A673 (cell line): ENCODE measurements at places on chromosomes 16 and 17.

GRCh38 chr16:58448890-58449289, 51.1 kb upstream of the NDRG4 start:
- DNase-seq, result no peak

GRCh38 chr16:27363797-27364196, 38.2 kb upstream of the IL21R start:
- DNase-seq, result peak; percentile 23

DNA sequence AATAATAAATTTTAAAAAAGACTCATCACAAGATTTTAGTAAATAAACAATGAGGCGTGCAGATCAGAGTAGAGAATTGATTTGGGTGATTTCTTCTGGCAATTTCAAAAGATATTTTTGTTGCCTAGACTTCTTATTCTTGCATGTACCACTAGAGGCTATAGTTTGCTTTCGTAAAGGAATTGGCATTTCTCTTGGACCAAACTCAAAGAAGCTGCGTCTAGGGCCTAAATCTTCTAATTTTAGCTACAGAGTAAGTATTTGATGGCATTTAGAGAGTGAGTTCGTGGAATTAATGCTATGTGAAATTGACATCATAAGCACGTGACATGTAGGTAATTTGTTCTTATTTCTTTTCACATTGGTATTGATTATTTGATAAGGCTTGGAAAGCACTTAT, 24.4 kb upstream of the ABCC11 start:
- DNase-seq, result no peak

DNA sequence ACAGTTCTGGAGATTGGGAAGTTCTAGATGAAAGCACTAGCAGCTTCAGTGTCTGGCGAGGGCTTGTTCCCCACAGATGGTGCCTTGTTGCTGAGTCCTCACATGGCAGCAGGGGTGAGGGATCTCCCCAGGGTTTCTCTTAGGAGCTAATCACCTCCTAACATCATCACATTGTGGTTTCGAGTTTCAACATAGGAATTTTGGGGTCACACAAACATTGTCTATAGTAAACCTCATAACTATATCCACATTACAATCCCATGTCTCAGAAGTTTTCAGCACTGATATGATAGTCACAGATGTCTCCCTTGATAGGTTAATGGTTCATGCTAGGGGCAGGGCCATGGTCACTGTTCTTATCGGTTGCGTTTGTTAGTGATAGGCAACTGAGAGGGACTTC, 13.8 kb downstream of the CLUAP1 start:
- no peak for DNase-seq

- peak; percentile 54 for DNase-seq
These were observed 2.4 kb upstream of the BCKDK start for GRCh38 chr16:31105677-31106213.

DNA sequence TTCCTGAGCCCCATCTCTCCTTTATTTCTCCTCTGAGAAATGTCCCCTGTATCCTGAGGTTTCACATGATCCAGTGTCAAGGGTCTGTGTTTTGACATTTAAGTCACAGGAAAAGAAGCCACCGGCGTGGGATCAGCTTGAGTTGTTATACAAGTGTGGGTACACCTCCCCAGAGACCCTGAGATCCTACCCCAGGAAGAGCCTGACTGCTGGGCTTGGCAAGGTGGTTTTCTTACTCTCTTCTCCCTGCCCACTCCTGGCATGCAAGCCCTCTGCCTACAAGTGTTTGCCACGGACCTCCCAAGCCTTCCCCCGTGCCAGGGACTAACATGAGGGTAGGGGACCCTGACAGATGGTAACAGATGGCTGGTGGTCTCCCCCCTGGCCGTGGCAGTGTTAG, 2.8 kb upstream of the ARHGAP27 start:
- DNase-seq, result no peak

DNA sequence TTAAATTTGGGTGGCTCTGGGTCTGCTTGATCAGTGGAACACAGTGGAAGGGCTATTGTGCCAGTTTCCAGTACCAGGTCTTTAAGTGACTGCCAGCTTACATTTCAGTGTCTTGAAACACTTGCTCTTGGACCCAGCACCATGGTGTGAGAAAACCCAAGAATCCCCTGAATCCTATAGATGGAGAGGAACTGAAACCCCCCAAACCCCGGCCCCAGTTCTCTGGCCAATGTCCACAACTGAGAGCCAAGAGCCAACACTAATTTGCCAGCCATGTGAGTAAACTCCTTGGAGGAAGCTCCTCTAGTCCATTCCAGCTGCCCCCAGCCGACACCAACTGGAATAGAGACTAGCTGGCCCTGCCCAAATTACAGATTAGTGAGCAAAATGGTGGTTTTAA, 2.4 kb upstream of the ARL2BP start:
- no peak for DNase-seq

DNA sequence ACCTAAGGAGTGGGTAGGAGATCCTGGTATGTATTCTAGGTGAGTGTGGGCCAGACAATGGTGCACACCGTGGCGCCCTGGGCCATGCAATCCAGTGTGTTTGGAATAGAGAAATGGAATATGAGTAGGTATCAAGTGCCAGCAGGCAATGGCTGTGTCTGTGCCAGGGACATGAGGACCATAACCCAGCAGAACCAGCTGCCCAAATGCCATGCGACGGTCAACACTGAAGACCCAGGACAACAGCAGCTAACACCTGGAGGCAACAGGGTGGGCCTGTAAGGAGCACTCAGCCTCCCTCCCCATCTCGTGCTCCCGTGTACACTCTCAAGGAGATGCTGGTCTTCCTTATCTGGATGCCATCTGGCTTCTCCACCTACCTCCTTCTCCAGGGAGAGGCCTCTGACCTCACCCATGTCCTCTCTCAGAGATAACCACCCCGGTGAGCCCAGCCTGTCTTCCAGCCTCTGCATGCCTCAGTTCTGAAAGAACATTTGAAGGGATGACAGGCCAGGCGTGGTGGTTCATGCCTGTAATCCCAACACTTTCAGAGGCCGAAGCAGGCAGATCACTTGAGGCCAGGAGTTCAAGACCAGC, 750 bp upstream of the GSDMB start:
- DNase-seq, result no peak

DNA sequence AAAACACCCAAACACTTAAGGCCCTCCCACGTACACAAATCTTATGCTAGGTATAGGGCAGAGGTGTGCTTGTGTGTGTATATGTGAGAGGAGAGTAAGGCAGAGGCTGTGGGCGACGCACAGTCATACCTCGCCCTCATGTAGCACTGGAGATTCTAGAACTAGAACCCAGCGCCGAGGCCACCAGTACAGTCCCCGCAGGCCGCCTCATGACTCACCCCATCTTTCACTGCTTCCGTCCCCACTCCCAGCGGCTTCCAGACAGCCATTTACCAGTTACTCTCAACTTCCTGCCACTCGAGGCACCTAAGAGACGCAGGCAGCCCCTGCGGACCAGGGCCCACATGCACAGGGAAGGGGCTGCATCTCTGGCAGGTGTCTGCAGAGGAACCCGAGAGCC, 23.2 kb upstream of the CYTH1 start:
- DNase-seq, result peak; percentile 36

- peak; percentile 23 for DNase-seq
These were observed 94.2 kb upstream of the HSBP1 start for GRCh38 chr16:83713597-83713996.

DNA sequence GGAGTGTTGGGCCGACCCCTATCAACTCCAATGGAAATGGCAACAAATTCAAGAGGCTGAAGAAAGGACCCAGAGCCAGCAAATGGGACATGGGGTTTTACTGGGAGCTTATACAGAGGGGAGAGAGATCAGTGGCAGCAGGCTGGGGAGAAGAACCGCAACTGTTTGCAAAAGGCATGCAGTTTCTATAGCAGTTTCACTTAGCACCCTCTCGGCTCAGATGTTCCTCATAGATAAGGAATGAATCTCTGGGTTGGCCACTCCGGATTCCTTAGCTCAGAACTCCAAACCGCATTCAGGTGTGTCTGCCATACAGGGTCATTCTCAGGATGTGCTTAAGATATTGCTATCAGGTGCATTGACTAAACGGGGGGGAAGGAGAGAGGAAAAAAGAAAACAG, 71.1 kb upstream of the RPL38 start:
- DNase-seq, result no peak

- no peak for DNase-seq
These were observed 308.5 kb downstream of the C16orf95 start for GRCh38 chr16:87008664-87009063.

DNA sequence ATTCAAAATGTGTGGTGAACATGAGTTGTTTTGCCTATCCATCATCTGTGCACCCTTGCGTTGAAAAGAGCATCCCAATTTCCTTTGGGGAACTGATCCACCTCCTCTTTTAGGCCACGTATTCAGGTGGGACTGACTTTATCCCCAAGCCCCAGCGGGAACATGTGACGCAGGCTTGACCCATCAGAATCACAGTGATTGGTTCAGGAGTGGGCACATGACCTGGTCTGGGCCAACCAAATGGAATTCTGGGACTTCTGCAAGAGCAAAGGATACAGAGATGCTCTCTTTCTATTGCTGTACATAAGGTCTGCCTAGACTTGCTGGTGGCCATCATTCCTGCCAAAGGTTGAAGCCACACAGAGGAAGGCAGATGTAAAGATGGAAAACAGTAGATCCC, 158.9 kb downstream of the IRX5 start:
- DNase-seq, result no peak

- DNase-seq, result no peak
These were observed 2.9 kb upstream of the ABCA10 start for GRCh38 chr17:69231521-69231920.

DNA sequence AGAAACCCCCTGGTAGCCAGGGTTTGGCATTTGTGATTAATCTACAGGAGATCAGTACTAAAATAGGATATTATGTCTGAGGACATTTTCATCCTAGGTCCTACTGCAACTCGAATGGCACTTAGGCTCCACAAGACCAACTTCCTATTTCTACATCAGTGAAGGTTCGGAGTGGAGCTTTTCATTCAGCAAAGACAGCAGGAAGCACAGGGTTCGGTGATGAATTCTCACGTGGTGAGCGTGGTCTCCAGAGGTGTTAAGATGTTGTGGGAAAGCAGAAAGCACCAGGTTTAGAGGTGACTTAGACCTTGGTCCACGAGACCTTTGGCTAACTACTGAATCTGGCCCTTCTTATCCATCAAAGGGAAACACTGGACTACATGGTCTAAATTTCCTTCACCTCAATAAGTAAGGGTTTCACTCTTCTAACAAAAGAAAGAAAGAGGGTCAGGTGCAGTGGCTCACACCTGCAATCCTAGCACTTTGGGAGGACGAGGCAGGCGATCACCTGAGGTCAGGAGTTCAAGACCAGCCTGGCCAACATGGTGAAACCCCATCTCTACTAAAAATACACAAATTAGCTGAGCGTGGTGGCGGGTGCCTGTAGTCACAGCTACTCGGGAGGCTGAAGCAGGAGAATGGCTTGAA, 13.9 kb upstream of the HELZ start:
- DNase-seq, result no peak

GRCh38 chr17:31684901-31685300, 174.1 kb downstream of the COPRS start:
- no peak for DNase-seq

DNA sequence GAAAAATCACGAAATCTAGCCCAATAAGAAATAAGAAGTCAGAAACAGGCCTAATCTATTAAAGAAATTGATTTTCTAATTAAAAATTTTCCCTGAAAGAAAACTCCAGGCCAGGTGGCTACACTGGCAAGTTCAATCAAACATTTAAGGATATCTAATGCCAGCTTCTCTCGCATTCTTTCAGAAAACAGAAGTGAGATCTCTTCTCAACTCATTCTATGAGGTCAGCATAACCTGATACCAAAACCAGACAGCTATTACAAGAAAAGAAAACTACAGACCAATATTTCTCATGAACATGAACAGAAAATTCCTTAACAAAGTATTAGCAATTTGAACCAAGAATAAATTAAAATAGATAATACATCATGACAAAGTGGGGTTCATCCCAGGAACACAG, 52.4 kb downstream of the AXIN2 start:
- DNase-seq, result no peak

DNA sequence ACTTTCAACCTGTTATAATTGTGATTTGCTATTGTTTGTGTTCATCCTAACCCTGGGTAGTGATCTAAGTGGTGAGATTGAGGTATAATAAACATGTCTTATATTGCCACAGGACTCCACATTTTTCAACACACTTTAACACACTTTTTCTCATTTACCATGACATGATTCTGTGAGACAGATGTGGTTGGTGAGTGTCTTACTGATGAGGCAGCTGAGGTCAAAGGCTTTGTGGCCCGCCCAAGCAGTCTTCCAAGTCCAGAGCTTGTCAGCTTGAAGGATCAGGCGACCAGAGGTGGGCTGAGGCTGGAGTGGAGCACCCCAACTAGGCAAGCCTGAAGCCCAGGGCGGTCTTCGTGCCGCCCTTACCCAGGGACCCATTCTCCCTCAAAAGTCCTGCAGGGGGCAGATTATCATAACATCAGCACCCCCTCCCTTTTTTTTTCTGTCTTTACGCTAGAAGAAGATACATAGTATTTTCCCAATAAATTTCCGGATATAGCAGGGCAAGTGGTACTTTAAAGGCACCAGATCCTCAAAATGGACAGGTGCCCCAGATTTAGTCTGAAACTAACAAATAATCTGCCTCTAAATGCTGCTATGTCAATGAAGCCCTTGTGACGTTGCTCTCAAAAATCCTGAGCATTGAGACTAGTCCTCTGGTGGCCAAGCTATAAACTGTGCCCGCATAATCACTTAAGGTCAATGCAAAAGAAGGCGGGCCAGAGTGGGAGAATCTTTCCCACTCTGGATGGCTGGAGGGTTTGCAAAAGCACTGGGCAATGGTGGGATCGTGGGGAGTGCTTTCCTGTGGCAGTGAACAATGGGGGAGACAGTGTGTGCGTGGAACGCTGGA, 21.1 kb downstream of the KCTD19 start:
- DNase-seq, result no peak

DNA sequence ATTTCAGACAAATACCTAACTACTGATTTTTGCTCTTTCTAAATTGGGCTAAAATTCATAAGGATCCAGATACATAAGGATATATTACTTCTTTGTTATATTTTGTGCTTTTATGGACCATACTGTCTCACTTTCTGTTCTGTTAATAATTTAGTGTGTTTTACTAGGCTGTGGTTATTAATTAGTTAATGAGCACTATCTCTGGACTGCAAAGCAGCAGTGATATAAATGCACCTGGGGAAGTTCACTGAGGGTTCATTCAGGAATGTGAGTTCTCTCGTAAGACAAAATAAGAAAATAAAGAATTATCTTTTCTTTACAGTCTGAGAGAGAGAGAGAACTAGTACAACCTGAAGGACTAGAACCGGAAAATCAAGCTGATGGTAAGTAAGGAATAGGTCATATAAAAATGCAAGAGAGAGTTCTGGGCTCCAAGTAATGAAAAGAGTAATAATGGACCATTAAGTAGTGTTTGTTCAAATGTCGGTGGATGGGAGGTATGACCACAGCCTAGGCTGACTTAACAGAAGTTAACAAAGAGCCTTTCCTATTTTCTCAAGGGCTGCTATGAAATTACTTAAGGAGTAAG, 55.6 kb downstream of the IKZF3 start:
- no peak for DNase-seq

DNA sequence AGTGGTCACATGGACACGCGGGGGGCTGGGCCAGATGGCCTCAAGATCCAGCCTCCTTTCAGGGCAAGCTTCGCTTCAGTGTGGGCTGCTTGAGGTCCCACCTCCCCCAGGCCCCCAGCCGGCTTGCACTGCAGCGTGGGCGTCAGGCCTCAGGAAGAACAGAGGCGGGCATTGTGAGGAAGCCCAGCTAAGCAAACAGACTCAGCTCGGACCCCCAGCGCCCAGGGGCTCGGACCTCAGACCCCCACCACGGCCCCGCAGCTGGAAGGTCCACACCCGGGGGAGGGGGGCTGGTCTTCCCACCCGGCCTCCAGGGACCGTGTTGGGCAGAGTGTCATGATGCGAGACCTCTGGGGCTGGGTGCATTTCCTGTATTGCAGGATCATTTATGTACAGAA, 24.7 kb upstream of the ZNF469 start:
- no peak for DNase-seq

- DNase-seq, result no peak
These were observed 50.6 kb upstream of the STH start for GRCh38 chr17:45948498-45948880.
